ENCODE measurements at places on chromosomes 1 and 21.

DNA sequence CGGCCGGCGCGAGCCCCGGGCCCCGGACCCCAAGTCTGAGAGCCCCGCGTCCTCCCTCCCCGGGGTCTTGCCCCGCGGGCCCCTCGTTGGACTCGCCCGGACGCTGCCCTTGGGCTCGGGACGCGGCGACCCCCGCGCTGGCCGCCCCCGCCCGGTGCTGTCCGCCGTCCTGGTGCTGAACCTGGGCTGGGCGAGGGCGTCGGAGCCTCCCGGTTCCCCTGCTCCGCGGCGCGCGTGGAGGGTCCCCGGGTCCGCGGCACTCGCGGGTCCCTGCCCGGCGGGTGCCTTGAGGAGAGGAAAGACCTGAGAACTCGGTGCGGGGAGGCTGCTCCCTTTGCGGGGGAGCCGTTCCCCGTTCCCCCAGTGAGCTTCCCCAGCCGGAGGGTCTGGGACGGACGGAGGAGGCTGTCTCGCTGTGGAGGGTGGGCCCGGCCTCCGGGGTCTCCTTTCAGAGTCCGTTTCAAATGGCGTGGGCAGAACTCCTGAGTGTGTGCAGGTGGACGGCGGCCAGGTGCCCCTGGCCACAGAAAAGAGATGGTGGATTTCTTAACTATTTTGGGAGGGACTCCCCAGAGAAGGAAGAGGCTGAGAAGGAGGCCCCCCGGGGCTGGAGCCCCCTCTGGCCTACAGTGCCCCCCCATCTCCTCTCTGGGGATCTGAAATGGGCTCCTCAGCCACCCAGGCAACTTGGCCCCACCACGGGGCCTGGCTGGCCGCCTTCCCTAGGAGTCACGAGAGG is 595 bp downstream of the GABRD start:
- no peak for DNase-seq

- no peak for DNase-seq
Observed at GRCh38 chr1:81832573-81832972, 31.8 kb downstream of the ADGRL2 start.

GRCh38 chr1:240029418-240029817 is 62.3 kb upstream of the FMN2 start:
- DNase-seq, result no peak

DNA sequence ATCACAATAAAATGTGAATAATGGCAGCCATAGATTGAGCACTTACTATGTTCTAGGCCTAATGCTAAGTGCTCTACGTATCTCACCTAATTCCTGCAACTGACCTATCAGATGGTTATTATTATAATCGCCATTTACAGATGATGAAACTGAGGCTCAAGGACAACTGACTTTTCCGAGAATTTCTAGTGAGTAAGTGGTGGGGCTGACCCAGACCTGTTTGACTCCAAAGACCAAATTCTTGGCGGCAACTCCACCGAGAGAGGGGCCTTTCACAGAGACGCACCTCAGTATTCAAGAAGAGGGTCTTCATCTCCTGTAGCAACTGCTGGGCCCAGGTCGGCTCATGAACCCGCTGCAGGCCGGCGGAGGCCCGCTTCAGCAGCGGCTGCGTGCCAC is 573 bp downstream of the TMEM234 start:
- no peak for DNase-seq

DNA sequence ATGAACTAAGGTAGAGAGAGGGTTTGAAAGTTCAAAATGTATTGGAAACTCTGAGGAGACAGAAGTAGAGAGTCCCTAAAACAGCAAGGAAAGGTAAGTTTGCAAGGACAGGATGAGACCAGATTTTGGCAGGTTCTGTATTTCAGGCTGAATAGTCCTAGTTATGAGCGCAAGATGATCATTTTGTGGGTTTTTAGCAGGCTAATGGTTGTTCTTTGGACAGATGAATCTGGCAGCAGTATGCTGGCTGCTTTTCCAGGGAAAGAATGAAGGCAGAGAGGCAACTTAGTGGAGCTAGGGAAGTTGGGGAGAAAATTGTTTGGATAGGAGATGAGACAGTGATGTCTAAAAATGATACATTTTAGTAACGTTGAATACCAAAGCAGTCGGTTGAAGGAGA is 243.5 kb upstream of the NRIP1 start:
- DNase-seq, result no peak

- DNase-seq, result no peak
Observed at GRCh38 chr1:118247593-118247992, 62.6 kb upstream of the SPAG17 start.
